Renal pelvis (tissue), 12 donors: ENCODE measurements at places on chromosomes 6 and 20. TPM values are rescaled to one million over a fixed set of nuclear protein-coding genes. Genes with fewer than 3 reads are reported as not detected.

The GPR6 gene
- not detected for polyA plus RNA-seq

The CCM2L gene
- polyA plus RNA-seq = 7.0 TPM

The FNDC1 gene
- 4.2 TPM for polyA plus RNA-seq

The PHACTR3 gene
- polyA plus RNA-seq = 10.2 TPM
